Esophagus muscularis mucosa (tissue), 4 donors: ENCODE measurements at places on chromosomes 12 and 14. TPM values are rescaled to one million over a fixed set of nuclear protein-coding genes. Genes with fewer than 3 reads are reported as not detected.

DNA sequence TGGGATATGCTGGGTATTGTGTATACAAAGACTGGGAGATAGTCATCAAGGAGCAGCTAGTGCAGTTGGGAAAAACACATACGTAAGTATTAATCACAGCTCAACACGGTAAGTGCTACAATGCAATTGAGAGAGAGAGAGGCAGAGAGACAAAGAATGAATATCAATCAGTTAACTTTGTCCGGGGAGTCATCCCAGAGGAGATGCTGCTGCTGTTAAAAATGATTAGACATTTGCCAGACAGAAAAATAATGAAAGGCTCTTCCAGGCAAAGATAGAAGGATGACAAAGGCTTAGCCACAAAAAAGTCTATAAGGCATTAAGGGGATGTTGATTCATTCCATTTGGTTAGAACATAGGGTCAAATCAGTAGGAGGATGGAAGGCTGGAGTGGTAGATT, 45.1 kb downstream of the AKAP6 start:
- H3K4me1 ChIP-seq: peaks cover 14% of the 10 kb centered on the region
- H3K36me3 ChIP-seq: no peaks in the 10 kb centered on the region
- no peaks in the 10 kb centered on the region for H3K27me3 ChIP-seq
- DNase-seq: no peak

The CNTN1 gene
- total RNA-seq: 65.6 TPM

The MYF5 gene
- not detected for total RNA-seq

DNA sequence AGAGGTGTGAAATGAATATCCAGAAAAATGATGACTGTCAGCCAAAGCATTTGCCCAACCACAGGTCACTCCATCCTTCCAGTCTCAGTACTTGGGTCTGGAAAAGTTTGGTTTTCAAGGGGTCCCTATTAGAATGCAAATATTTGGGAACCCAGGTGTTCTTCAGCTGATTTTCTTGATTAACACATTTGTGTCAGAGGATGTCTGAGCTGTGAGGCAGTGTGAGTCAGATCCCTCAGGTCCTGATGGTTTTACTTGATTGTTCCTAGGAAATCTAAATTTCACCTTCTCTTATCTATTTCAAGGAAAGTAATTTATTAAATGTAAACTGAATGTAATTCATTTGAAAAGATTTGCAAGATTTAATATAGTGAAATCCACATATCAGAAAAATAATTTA, 71.5 kb downstream of the SSPN start:
- H3K27ac ChIP-seq: no peak overlapping the region
- H3K36me3 ChIP-seq: no peaks in the 10 kb centered on the region
- H3K4me3 ChIP-seq: no peak overlapping the region
- H3K4me1 ChIP-seq: peaks cover 19% of the 10 kb centered on the region

DNA sequence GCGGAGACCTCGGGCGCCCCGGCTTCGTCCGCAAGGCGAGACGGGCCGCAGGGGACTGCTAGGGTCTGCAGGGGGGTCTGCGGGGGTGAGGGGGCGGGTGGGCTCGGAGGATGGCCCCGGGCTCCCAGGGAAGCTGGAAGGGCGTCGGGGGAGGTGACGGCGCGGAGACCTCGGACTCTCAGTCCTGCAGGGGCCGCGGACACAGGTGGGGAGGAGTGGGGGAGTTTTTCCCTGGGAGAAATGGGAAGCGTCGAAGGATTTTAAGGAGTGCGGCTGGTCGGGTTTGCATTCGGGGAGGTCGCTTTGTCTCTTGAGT, 25.9 kb downstream of the ZBTB42 start:
- H3K27me3 ChIP-seq: no peaks in the 10 kb centered on the region
- no peaks in the 10 kb centered on the region for H3K36me3 ChIP-seq
- H3K4me3 ChIP-seq: peak overlapping the region; percentile 54
- no peak for DNase-seq
- peak overlapping the region; percentile 51 for H3K27ac ChIP-seq

GRCh38 chr14:39469094-39469710, 37.0 kb upstream of the FBXO33 start:
- H3K4me1 ChIP-seq: no peaks in the 10 kb centered on the region
- no peak overlapping the region for H3K4me3 ChIP-seq
- no peak for DNase-seq

DNA sequence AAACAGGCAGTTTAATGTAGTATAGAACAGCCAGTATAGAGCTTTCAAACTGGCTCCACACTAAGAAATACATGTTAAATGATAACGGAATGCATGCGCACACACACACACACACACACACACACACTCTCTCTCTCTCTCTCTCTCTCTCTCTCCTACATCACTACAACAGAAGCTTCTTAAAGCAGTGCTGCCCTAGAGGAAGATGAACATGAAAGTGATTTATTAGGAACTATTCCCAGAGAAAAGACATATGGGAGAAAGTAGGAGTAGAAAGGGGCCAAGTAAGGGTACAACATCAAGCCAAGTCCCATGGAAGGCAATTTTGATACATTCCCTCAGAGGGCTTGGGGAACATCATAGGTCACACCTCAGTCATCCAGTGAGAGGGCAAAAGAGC, 16.4 kb upstream of the DHRS4 start:
- peaks cover 13% of the 10 kb centered on the region for H3K36me3 ChIP-seq
- H3K4me3 ChIP-seq: no peak overlapping the region
- H3K27ac ChIP-seq: no peak overlapping the region
- H3K4me1 ChIP-seq: no peaks in the 10 kb centered on the region

GRCh38 chr12:1947081-1947480, 28.6 kb upstream of the CACNA2D4 start:
- H3K36me3 ChIP-seq: peaks cover 53% of the 10 kb centered on the region
- no peaks in the 10 kb centered on the region for H3K27me3 ChIP-seq
- H3K27ac ChIP-seq: no peak overlapping the region
- H3K4me1 ChIP-seq: peaks cover 44% of the 10 kb centered on the region
- DNase-seq: no peak

- no peaks in the 10 kb centered on the region for H3K27me3 ChIP-seq
- no peak overlapping the region for H3K4me3 ChIP-seq
- no peaks in the 10 kb centered on the region for H3K36me3 ChIP-seq
- no peak for DNase-seq
These were observed 35.4 kb downstream of the SPTB start for GRCh38 chr14:64844272-64844671.

- H3K36me3 ChIP-seq: no peaks in the 10 kb centered on the region
- no peaks in the 10 kb centered on the region for H3K27me3 ChIP-seq
- H3K4me3 ChIP-seq: no peak overlapping the region
- H3K27ac ChIP-seq: peak overlapping the region; percentile 98
- DNase-seq: no peak
These were observed 2.4 kb upstream of the DYNC1H1 start for GRCh38 chr14:101961746-101962502.

GRCh38 chr12:116604178-116604895, 45.2 kb downstream of the MAP1LC3B2 start:
- no peak overlapping the region for H3K27ac ChIP-seq
- DNase-seq: no peak
- no peaks in the 10 kb centered on the region for H3K27me3 ChIP-seq
- H3K36me3 ChIP-seq: no peaks in the 10 kb centered on the region
- peaks cover 30% of the 10 kb centered on the region for H3K4me1 ChIP-seq
- no peak overlapping the region for H3K4me3 ChIP-seq

- H3K27ac ChIP-seq: no peak overlapping the region
- H3K27me3 ChIP-seq: no peaks in the 10 kb centered on the region
- no peak overlapping the region for H3K4me3 ChIP-seq
These were observed 7.1 kb downstream of the CCER1 start for GRCh38 chr12:90947869-90948268.

GRCh38 chr12:93107514-93108312, 178.6 kb upstream of the EEA1 start:
- H3K36me3 ChIP-seq: no peaks in the 10 kb centered on the region
- H3K4me1 ChIP-seq: peaks cover 75% of the 10 kb centered on the region
- H3K27me3 ChIP-seq: no peaks in the 10 kb centered on the region
- no peak for DNase-seq

- H3K4me3 ChIP-seq: no peak overlapping the region
- H3K27me3 ChIP-seq: no peaks in the 10 kb centered on the region
- H3K27ac ChIP-seq: no peak overlapping the region
- no peaks in the 10 kb centered on the region for H3K36me3 ChIP-seq
These were observed 4.9 kb downstream of the SLC6A13 start for GRCh38 chr12:257521-258321.

DNA sequence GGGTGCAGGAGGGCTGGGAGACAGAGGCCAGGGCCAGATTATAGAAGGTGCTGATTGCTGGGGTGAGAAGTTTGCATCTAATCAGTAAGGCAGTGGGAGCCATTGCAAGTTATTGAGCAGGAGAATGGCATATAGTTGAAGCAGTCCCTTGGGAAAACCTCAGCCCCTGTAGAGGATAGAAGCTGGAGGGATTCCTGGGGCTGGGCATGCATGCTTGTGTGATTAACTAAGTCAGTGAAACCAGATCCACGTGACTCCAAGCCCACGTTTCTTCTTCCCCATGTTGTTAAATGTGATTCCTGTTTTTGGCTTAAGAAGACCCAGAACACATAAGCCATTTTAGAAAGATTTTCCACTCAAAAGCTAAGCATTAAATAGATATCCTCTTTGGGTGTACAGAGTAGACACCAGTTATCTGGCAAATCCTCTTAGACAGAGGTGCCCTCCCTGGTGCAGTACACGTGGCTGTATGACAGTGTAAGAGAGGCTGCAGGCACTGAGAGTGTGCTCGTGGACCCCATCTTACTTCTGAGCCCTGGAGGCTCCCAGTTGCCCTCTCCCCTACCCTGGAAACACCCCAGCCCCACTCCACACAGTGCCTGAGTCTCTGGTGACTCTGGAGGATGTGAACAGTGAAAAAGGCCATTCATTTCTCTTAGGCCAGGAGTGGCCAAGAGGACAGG, 3.2 kb downstream of the C14orf132 start:
- no peak overlapping the region for H3K27ac ChIP-seq
- H3K27me3 ChIP-seq: no peaks in the 10 kb centered on the region
- no peak for DNase-seq
- peaks cover 73% of the 10 kb centered on the region for H3K4me1 ChIP-seq

The FOXG1 gene
- 0.65 TPM for total RNA-seq

- H3K4me3 ChIP-seq: no peak overlapping the region
- no peak for DNase-seq
- H3K4me1 ChIP-seq: peaks cover 39% of the 10 kb centered on the region
- no peaks in the 10 kb centered on the region for H3K36me3 ChIP-seq
These were observed 97.8 kb downstream of the SCARB1 start for GRCh38 chr12:124765581-124766489.

The CFAP73 gene
- total RNA-seq: not detected

DNA sequence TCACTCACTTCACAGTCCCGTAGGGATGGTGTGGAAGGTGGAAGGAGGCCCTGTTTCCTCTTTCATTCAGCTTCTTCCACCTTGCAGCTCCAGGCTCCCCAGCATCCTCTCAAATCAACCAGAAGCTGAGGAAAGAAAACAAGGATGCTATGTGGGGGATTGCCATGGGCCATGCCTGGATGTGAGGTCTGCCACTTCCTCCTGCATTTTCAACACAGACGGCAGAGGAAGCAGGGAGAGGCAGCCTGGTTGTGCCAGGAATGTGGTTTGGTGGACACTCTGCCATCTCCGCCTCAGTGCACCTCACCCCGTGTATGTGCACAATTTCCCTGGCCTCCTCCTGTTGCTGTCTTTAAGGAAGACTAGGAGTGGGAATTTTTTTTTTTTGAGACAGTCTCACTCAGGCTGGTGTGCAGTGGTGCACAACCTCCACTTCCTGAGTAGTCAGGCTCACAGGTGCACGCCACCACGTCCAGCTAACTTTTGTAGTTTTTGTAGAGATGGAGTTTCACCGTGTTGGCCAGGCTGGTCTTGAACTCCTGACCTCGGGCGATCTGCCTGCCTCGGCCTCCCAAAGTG, 99.2 kb downstream of the SLC15A4 start:
- H3K27me3 ChIP-seq: no peaks in the 10 kb centered on the region
- DNase-seq: no peak
- no peaks in the 10 kb centered on the region for H3K36me3 ChIP-seq
- no peaks in the 10 kb centered on the region for H3K4me1 ChIP-seq

DNA sequence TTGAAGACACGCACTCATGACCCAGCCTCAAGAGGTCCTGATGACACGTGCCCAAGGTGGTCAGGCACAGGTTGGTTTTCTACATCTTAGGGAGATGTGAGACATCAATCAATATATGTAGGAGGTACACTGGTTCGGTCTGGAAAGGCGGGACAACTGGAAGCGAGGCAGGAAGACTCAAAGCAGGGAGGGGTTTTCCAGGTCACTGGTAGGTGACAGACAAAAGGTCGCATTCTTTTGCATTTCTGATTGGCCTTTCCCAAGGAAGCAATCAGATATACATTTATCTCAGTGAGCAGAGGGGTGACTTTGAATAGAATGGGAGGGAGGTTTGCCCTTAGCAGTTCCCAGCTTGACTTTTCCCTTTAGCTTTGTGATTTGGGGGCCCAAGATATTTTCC, 38.6 kb downstream of the GLT1D1 start:
- H3K4me1 ChIP-seq: no peaks in the 10 kb centered on the region
- H3K27ac ChIP-seq: no peak overlapping the region
- H3K4me3 ChIP-seq: no peak overlapping the region
- H3K36me3 ChIP-seq: no peaks in the 10 kb centered on the region
- no peak for DNase-seq

GRCh38 chr12:4584281-4584680, 22.3 kb downstream of the DYRK4 start:
- H3K4me1 ChIP-seq: no peaks in the 10 kb centered on the region
- DNase-seq: peak; percentile 68
- no peak overlapping the region for H3K27ac ChIP-seq
- no peaks in the 10 kb centered on the region for H3K36me3 ChIP-seq
- no peak overlapping the region for H3K4me3 ChIP-seq

The CLEC12A gene
- 0.26 TPM for total RNA-seq

DNA sequence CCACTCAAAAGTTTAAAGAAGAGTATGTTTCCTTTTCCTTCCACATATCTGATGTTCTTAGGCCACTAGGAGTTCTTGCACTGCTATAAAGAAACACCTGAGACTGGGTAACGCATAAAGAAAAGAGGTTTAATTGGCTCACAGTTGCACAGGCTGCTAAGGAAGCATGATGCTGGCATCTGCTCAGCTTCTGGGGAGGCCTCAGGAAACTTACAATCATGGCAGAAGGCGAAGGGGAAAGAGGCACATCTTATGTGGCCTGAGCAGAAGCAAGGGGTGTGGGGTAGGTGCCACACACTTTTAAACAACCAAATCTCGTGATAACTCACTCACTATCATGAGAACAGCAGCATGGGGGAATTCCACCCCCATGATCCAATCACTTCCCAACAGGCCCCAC, 7.7 kb upstream of the CRADD start:
- no peaks in the 10 kb centered on the region for H3K27me3 ChIP-seq
- H3K36me3 ChIP-seq: no peaks in the 10 kb centered on the region
- no peak overlapping the region for H3K27ac ChIP-seq
- no peak overlapping the region for H3K4me3 ChIP-seq

The MYL2 gene
- total RNA-seq: not detected

GRCh38 chr14:37428954-37429353, 166.1 kb downstream of the FOXA1 start:
- no peak overlapping the region for H3K27ac ChIP-seq
- H3K36me3 ChIP-seq: no peaks in the 10 kb centered on the region
- DNase-seq: no peak
- H3K4me1 ChIP-seq: no peaks in the 10 kb centered on the region

The NTN4 gene
- total RNA-seq: 54.0 TPM
